ENCODE measurements at places on chromosomes 13 and 19. TPM values are rescaled to one million over a fixed set of nuclear protein-coding genes. Genes with fewer than 3 reads are reported as not detected.
A peak's percentile ranks its signal among the peaks of the same experiment; 100 is the strongest.

DNA sequence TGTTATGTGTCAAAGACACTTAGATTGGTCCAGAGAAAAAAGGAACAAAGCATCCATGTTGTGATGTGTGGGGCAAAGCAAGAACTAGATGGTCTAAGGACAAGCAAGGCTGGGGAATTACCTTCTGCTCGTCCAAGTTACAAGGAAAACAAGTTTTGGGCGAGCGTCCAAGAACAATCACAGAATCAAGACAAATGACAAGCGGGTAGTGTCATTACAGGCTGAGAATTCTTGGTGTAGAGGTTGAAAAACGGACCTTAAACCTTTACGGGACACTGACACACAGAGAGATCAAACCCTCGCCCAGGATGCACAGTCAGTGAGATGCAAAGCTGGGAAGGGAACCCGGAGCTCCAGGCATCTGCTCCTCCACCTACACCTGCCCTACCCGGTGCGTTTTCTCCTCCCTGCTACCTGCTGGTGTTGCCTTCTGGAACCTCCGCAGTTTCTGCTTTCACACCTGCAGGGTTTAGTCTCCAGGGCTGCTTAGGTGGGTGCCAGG is 515 bp upstream of the ZNF324B start:
- DNase-seq, result no peak
- H3K4me1 ChIP-seq, result no peaks in the 10 kb centered on the region

DNA sequence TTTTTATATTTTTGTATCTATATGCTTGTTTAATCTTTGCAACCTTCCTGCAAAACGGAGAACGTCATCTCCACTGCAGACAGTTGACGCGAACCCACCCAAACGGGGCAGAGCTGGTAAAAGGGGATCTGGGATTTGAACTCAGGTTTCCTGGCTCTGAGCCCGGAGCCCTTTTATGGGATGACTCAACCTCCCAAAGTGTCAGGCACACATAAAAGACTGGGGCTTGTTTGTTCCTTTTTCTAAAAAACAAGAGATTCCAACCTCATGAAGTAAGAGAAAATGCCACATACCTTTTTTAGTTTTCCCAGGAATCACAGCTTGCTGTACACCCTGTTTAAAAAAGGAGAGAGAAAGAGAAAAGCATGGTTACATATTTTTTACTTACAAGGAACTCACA is 78.9 kb downstream of the GADD45B start:
- no peaks in the 10 kb centered on the region for H3K27me3 ChIP-seq
- no peak overlapping the region for H3K4me3 ChIP-seq
- no peak overlapping the region for H3K27ac ChIP-seq
- H3K4me1 ChIP-seq, result no peaks in the 10 kb centered on the region
- DNase-seq, result no peak

- H3K27ac ChIP-seq, result no peak overlapping the region
- no peaks in the 10 kb centered on the region for H3K4me1 ChIP-seq
- H3K27me3 ChIP-seq, result no peaks in the 10 kb centered on the region
- H3K4me3 ChIP-seq, result no peak overlapping the region
- H3K36me3 ChIP-seq, result no peaks in the 10 kb centered on the region
Observed at GRCh38 chr19:29576761-29577648, 29.1 kb upstream of the POP4 start.

DNA sequence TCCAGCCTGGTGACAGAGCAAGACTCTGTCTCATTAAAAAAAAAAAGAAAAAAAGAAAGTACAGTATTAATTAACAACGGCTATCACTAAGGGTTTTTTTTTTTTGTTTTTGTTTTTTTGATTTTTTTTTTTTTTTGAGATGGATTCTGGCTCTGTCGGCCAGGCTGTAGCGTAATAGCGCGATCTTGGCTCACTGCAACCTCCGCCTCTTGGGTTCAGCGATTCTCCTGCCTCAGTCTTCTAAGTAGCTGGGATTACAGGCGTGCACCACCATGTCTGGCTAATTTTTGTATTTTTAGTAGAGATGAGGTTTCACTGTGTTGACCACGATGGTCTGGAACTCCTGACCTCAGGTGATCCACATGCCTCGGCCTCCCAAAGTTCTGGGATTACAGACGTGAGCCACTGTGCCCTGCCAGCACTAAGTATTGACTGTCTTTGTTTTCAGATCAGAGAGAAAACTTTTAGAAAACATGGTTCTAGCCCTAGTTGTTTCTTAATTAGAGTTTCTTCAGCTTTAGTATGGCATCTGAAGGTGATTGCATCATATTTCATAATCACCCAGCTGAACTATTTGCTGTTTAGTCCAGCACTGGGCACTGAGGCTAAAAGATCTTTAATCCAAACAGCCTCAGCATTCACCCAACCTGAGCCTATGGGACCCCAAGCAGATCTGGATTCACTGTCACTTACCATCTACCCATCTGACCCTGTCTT is 2.7 kb upstream of the GATAD2A start:
- H3K27ac ChIP-seq, result no peak overlapping the region
- H3K27me3 ChIP-seq, result no peaks in the 10 kb centered on the region
- no peak for DNase-seq
- no peaks in the 10 kb centered on the region for H3K36me3 ChIP-seq
- H3K4me1 ChIP-seq, result no peaks in the 10 kb centered on the region

DNA sequence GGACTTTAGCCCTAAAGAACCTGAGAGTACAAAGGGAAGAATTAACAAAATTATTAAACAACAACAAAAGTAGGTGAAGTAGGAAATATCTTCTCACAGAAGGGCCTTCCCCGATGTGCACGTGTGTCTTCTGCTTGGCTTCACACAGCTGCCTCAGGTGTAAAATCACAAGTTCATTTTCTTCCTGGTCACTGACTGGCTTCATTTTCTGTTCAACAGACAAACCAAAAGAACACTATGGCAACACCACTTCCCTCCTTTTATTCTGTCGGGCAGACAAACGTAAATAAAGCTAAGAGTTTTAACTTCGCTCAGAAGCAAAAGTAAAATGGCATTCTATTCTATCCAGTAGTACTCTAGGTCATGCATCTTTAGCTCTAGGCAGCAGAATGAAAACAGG is 140.9 kb downstream of the TBC1D4 start:
- H3K36me3 ChIP-seq, result no peaks in the 10 kb centered on the region
- peaks cover 6% of the 10 kb centered on the region for H3K4me1 ChIP-seq
- DNase-seq, result no peak
- no peak overlapping the region for H3K4me3 ChIP-seq
- no peaks in the 10 kb centered on the region for H3K27me3 ChIP-seq

GRCh38 chr13:113404723-113405471 is 41.0 kb upstream of the GRTP1 start:
- H3K36me3 ChIP-seq, result no peaks in the 10 kb centered on the region
- H3K4me3 ChIP-seq, result no peak overlapping the region
- no peaks in the 10 kb centered on the region for H3K4me1 ChIP-seq
- no peaks in the 10 kb centered on the region for H3K27me3 ChIP-seq
- DNase-seq, result peak; percentile 41

DNA sequence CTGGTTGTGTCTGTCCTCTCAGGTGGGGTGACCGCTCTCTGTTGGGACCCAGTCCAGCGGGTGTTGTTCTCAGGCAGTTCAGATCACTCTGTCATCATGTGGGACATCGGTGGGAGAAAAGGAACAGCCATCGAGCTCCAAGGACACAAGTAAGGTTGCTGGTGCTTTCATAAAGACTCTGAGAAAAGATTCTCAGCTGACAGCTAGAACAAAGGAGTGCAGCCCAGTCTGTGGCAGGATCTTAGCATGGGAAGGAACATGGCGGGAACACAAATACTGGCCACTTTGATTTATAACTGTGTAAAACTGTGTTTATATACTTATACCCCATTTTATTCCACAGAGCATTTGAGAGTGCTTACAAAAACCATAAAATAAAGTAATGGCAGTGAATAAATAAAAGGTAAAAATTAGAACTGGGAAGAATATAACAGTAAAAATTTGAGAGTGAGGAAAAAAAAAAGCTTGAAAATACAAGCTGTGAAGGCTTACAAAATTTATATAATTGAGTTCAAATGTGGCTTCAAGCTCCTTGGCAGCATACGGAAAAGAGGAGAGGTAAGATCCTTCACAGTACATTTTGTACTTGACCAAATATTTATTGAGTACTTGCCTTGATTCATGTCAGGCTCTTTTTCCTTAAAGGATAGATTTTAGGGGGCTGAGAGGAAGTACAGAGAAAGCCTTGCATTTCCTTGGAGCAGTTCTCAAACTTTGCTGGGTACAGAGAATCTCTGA is 64.8 kb downstream of the DHRS12 start:
- H3K27ac ChIP-seq, result peak overlapping the region; percentile 30
- no peaks in the 10 kb centered on the region for H3K36me3 ChIP-seq
- H3K4me1 ChIP-seq, result no peaks in the 10 kb centered on the region
- H3K27me3 ChIP-seq, result no peaks in the 10 kb centered on the region
- no peak for DNase-seq
- H3K4me3 ChIP-seq, result no peak overlapping the region

GRCh38 chr13:98175043-98175442 is 2.0 kb downstream of the RNF113B start:
- no peak for DNase-seq
- H3K36me3 ChIP-seq, result no peaks in the 10 kb centered on the region
- no peak overlapping the region for H3K4me3 ChIP-seq
- peak overlapping the region; percentile 74 for H3K27ac ChIP-seq
- H3K27me3 ChIP-seq, result no peaks in the 10 kb centered on the region

DNA sequence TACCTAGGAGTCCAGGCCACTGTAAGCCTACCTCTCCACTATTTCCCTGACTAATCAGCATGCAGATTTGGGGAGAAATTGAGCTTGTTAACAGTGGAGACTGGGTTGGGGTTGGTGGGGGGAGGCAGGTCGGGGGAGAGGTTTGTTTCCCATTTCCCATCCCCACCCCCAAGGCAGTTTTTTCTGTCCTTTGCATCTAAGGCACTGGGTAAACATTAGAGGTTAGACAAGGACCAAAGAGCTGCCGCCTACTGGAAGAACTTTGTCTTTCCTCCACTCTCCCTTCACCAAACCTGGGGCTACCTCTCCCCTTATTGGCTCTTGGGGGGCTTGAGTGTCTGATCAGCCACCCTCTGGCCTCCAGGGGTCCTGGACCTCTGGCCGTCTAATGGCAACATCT is 953 bp downstream of the KCNN4 start:
- no peaks in the 10 kb centered on the region for H3K4me1 ChIP-seq
- H3K27me3 ChIP-seq, result no peaks in the 10 kb centered on the region
- H3K36me3 ChIP-seq, result no peaks in the 10 kb centered on the region
- no peak for DNase-seq
- no peak overlapping the region for H3K27ac ChIP-seq

- no peak for DNase-seq
- no peak overlapping the region for H3K4me3 ChIP-seq
- H3K27me3 ChIP-seq, result no peaks in the 10 kb centered on the region
- H3K27ac ChIP-seq, result no peak overlapping the region
Observed at GRCh38 chr19:3054972-3055740, 7.1 kb downstream of the TLE5 start.

DNA sequence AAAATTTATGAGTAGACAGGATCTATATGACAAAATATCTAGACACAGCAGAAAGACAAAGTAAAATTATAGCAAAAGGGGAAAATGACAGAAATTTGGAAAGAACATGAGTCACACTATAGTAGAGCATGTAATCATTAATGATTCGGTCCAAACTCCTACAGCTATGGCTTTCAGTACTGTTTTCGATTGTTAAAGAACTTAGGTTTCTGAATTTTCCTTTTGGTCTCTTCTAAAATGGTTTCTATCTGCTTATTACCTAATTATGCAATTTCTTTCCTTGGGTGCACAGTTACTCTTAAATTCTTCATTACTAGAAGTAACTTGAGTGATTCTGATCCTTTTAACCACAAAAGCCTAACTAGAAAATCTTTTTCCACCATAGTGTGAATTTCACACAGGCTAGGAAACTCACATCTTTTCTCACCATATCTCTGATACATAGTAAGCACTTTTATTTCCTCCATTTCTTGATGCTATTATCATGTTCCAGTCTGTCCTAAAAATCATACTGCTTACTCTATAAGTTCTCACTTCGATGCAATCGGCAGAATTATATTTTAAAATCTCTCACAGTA is 1101.4 kb downstream of the PCDH9 start:
- no peak overlapping the region for H3K27ac ChIP-seq
- no peaks in the 10 kb centered on the region for H3K4me1 ChIP-seq
- no peak overlapping the region for H3K4me3 ChIP-seq
- no peaks in the 10 kb centered on the region for H3K27me3 ChIP-seq
- no peak for DNase-seq

- peaks cover 8% of the 10 kb centered on the region for H3K4me1 ChIP-seq
- H3K27me3 ChIP-seq, result no peaks in the 10 kb centered on the region
- DNase-seq, result peak; percentile 61
- no peaks in the 10 kb centered on the region for H3K36me3 ChIP-seq
Observed at GRCh38 chr13:98195054-98195791, 18.2 kb upstream of the RNF113B start.

- no peaks in the 10 kb centered on the region for H3K36me3 ChIP-seq
- peak overlapping the region; percentile 97 for H3K27ac ChIP-seq
- H3K27me3 ChIP-seq, result no peaks in the 10 kb centered on the region
- no peaks in the 10 kb centered on the region for H3K4me1 ChIP-seq
- H3K4me3 ChIP-seq, result no peak overlapping the region
Observed at GRCh38 chr19:48108997-48109782, 1.4 kb downstream of the PLA2G4C start.

GRCh38 chr19:3479834-3480215 is 500 bp downstream of the SMIM24 start:
- no peaks in the 10 kb centered on the region for H3K27me3 ChIP-seq
- no peak overlapping the region for H3K27ac ChIP-seq
- peaks cover 4% of the 10 kb centered on the region for H3K4me1 ChIP-seq

DNA sequence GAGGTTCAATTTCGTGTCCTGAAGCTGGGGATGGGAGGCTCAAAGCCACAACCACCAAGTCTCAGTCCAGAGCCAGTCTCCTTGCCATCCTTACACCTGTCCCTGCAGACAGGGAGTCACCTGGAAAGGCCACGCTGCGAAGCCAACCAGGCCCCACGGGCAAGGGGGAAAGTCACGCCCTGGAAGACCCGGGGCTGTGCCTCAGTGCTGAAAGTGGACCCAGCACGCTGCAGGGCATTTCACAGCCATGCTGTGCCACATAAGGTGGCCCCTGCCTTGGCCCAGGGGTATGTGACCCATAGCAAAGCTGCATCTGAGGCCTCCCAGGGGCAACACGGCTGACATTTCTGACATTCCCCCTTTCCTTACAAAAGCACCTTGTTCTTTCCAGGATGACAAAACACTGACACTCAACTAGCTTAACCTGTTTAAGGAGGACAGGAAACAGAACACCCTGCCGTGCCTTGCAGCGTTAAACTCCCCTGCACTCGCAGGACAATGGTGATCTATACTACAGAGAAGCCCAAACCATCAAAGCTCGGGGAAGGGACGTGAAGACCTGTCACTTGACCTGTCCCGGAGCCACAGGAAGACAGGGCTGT is 14.8 kb downstream of the CHERP start:
- peaks cover 18% of the 10 kb centered on the region for H3K4me1 ChIP-seq
- H3K4me3 ChIP-seq, result no peak overlapping the region
- H3K27me3 ChIP-seq, result no peaks in the 10 kb centered on the region
- peak overlapping the region; percentile 19 for H3K27ac ChIP-seq
- H3K36me3 ChIP-seq, result peaks cover 76% of the 10 kb centered on the region

GRCh38 chr19:13319526-13319925 is 169.3 kb downstream of the IER2 start:
- no peaks in the 10 kb centered on the region for H3K27me3 ChIP-seq
- H3K4me3 ChIP-seq, result no peak overlapping the region
- no peaks in the 10 kb centered on the region for H3K36me3 ChIP-seq
- DNase-seq, result no peak
- no peaks in the 10 kb centered on the region for H3K4me1 ChIP-seq

GRCh38 chr19:6414793-6415590 is 9.6 kb downstream of the KHSRP start:
- H3K36me3 ChIP-seq, result peaks cover 58% of the 10 kb centered on the region
- H3K27me3 ChIP-seq, result no peaks in the 10 kb centered on the region
- H3K4me3 ChIP-seq, result no peak overlapping the region
- DNase-seq, result no peak
- H3K27ac ChIP-seq, result no peak overlapping the region

The GPR18 gene
- not detected for total RNA-seq

The TTC9B gene
- total RNA-seq, result not detected

The FFAR1 gene
- not detected for total RNA-seq

The ZNF557 gene
- total RNA-seq, result 3.9 TPM

The CEACAM6 gene
- total RNA-seq, result 0.18 TPM

The FAM83E gene
- 0.37 TPM for total RNA-seq

The ZNF442 gene
- 0.56 TPM for total RNA-seq
